Fibroblast of the aortic adventitia (primary cell): ENCODE measurements at places on chromosomes 5 and 9. TPM values are rescaled to one million over a fixed set of nuclear protein-coding genes. Genes with fewer than 3 reads are reported as not detected.

SLC6A19 gene
- total RNA-seq: not detected in 2 replicates

TSSK1B gene
- total RNA-seq: 1.4 TPM in 1 of 2 replicates, not detected in the other

KIF12 gene
- not detected in 2 replicates for total RNA-seq

SHOC1 gene
- total RNA-seq: 0.09 TPM in 1 of 2 replicates, not detected in the other

SLC34A3 gene
- not detected in 2 replicates for total RNA-seq

FIBCD1 gene
- 0.27 TPM in 1 of 2 replicates, not detected in the other for total RNA-seq

PLPPR1 gene
- total RNA-seq: not detected in 2 replicates

DIMT1 gene
- total RNA-seq: 15.0 and 32.7 TPM in 2 replicates

GRM6 gene
- total RNA-seq: not detected in 2 replicates

PKN3 gene
- total RNA-seq: 1.2 and 3.6 TPM in 2 replicates

INSL4 gene
- not detected in 2 replicates for total RNA-seq

F2R gene
- total RNA-seq: 75.1 and 184 TPM in 2 replicates

C8G gene
- total RNA-seq: 0.36 TPM in 1 of 2 replicates, not detected in the other

GMCL2 gene
- not detected in 2 replicates for total RNA-seq

ITK gene
- total RNA-seq: not detected in 2 replicates

S100Z gene
- total RNA-seq: not detected in 2 replicates

NUTM2G gene
- not detected in 2 replicates for total RNA-seq

PCDHB3 gene
- total RNA-seq: 0.27 and 0.74 TPM in 2 replicates
